ENCODE measurements at places on chromosomes 12 and 14.

DNA sequence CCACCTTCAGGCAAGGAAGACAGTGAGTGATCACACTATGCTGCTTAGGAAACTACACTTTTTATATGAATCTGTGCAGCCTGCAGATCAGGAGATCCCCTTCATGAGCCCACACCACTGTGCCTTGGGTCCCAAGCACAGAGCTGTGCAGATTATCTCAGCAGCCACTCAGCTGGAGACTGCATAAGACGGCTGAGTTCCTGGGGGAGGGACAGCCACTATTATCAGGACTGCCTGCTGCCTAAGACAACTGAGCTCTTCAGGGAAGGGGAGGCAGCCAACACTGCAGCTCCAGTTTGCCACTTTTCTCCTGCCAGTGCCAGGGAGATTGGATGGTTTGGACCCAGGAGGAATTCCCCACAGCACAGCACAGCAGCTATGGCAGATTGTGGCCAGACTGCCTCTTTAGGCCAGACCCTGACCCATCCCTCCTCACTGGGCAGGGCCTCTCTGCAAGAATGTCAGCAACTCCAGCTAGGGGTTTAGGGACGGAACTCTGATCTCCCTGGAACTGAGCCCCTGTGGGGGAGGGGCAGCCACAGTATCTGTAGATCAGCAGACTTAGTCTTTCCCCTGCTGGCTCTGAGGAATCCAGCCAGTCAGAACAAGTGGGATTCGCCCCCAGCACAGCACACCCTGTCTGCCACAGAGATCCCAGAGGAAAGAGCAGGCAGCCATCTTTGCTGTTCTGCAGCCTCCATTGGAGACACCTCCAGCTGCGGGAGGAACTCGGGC, 141.3 kb downstream of the KLHL28 start:
- DNase-seq = no peak

DNA sequence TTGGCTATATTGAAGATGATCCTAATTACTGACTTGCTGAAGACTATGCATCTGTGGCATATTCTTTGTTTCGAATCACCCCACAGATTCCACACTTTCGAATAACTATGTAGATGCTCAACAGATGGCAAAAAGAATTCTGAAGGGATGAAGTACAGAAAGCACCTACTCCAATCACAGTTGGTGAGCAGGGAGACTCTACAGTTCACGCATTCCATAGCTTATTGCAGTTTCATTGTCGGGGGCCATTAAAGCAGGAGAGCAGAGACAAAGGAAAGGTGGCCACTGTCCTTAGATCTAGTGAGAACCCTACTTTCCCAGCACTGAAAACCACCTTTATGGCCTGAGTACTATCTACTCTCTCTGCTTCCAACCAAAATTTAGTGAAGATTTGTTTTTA, 191.9 kb downstream of the STXBP6 start:
- DNase-seq = no peak

- DNase-seq = no peak
These were observed 4.1 kb downstream of the EVL start for GRCh38 chr14:100069161-100069800.

GRCh38 chr14:43336351-43336750, 1170.7 kb downstream of the FSCB start:
- DNase-seq = no peak

GRCh38 chr12:95624589-95624988, 73.3 kb upstream of the USP44 start:
- DNase-seq = peak; percentile 31

GRCh38 chr14:22836301-22837113, at the start of gene MMP14:
TSS of gene MMP14 (plus strand) at chr14:22836585. CDS start at chr14:22836818, 233 bp downstream.
- DNase-seq = peak; percentile 90
